ENCODE measurements at places on chromosomes 6 and 20.

- DNase-seq = no peak
Measured at GRCh38 chr6:28480253-28480932, 35.2 kb downstream of the GPX6 start.

DNA sequence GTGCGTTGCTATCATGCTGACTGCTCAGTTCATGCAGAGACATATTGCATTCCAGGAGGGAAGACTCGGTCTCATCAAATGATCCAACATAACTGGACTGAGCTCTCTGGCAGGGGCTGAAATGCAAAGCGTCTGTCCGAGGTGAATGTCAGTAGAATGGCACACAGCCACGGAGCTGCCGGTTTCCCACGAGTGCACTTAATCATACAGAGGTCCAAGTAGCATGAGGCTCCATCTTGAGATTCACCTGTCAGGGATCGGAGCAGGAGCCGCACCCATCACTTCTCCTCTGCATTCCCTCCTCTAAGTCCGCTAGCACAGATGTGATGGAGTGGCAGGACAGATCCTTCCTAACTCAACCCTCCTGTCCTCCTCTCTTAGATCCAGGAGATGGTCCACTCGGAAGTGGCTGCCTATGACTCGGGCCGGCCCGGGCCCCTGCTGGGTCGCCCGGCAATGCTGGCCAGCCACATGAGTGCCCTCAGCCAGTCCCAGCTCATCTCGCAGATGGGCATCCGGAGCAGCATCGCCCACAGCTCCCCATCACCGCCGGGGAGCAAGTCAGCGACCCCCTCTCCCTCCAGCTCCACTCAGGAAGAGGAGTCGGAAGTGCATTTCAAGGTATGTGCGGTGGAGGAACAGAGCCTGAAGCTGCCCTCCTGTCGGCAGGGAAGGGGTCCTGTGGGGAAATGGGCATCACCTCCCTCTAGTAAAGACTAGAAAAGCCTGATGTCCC lies 135.9 kb downstream of the JPH2 start:
- DNase-seq = no peak

- no peak for DNase-seq
Measured at GRCh38 chr6:73028124-73028766, 197.1 kb downstream of the KHDC1L start.

GRCh38 chr20:38147751-38148150 lies 17.3 kb downstream of the TGM2 start:
- DNase-seq = no peak

DNA sequence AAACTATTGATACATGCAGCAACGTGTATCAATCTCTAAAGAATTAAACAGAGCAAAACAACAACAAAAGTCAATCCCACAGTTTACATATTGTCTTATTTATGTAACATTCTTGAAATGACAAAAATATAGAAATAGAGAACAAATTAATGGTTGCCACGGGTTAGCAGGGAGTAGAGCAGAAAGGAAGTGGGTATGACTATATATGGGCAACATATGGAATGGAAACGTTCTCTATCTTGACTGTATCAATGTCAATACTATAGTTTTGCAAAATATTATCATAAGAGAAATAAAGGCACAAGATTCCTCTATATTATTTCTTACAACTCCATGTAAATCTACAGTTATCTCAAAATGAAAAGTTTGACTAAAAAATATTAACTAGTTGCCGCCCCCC lies 12.8 kb downstream of the AK9 start:
- DNase-seq = no peak

- no peak for DNase-seq
Measured at GRCh38 chr6:10190042-10190441, 224.8 kb downstream of the TFAP2A start.

DNA sequence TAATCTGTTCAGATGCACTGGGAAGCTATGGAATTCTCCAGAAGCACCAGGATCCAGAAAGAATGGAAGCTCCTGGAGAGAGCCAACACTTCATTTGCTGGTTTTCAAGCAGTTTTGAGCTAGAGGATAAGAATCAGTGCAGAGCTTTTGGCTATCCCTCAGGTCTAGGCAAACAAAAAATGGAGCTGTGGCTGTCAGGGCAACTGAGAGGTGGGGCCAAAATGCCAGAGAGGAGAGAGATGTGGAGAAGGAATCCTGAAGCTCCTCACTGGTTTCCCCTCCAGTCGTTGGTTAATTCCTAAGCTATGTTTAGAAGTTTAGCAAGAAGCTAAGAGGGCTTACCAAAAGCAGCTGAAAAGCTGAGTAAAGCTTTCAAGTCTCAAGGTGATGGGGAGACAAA lies 294.2 kb upstream of the JARID2 start:
- DNase-seq = no peak

DNA sequence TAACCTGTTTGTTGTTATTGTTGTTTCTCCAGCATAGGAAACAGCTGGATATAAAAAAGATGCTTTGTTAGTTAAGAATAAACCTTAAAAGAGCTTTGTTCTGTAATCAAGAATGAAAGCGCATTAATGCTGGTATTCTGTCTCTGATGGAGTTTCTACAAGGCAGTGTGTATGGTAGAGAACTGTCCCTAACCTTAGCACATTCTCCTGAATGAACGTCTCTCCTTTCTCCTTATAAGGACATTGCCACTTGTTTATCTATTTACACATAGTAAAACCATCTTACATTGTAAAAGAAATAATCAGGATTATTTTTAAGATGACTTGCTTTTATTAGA lies 33.8 kb upstream of the LCA5 start:
- no peak for DNase-seq

- no peak for DNase-seq
Measured at GRCh38 chr6:121917263-121917829, 481.9 kb downstream of the GJA1 start.

DNA sequence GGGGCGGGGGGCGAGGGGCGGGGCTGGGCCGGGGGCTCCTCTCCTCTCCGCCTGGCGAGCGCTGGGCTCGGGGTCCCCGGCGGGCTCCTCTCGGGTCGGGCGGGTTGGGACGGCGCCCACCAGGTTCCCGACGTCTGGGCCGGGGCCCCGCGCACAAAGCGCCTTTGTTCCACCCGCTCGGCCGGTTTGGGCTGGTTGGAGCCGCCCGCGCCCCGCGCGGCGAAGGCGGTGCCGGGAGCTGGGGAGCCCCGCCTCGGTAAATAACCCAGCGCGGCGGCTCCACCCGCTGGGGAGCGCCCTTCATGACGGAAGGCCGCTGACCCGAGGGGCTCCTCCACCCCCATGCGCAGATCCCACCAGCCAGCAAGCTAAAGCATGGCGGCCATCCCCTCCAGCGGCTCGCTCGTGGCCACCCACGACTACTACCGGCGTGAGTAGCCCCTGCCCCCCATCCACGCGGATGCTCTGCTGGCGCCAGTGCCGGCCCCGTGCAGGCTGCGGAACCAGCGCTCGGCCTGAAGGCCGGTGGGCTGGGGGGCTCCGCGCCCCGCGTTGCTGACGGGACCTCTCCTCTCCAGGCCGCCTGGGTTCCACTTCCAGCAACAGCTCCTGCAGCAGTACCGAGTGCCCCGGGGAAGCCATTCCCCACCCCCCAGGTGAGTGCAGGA lies 503 bp downstream of the PPDPF start:
- DNase-seq = peak; percentile 75

GRCh38 chr6:119240257-119241110 lies 109.1 kb downstream of the MAN1A1 start:
- DNase-seq = no peak

DNA sequence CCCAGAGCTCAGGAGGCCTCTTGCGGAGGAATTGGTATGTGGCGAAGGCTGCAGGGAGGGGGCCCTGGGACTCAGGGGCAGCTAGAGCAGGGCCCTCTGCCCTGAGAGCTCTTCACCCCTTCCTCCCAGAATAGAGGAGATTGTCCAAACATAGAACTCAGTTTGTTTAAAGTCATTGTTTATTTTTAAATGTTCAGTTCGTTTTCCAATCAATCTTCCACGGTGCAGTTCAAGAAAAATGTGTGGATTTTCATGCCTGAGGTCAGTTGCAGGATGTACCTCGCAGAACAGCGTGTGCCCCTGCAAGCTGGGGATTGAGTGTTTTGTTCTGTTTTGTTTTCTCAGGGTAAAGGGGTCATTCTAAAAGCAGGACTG lies 37.2 kb downstream of the MGME1 start:
- DNase-seq = no peak

- no peak for DNase-seq
Measured at GRCh38 chr6:33737267-33738026, 9.3 kb downstream of the IP6K3 start.

- DNase-seq = no peak
Measured at GRCh38 chr6:41404182-41404845, 68.9 kb downstream of the NCR2 start.

- DNase-seq = no peak
Measured at GRCh38 chr6:22298475-22298890, 1.6 kb upstream of the PRL start.

DNA sequence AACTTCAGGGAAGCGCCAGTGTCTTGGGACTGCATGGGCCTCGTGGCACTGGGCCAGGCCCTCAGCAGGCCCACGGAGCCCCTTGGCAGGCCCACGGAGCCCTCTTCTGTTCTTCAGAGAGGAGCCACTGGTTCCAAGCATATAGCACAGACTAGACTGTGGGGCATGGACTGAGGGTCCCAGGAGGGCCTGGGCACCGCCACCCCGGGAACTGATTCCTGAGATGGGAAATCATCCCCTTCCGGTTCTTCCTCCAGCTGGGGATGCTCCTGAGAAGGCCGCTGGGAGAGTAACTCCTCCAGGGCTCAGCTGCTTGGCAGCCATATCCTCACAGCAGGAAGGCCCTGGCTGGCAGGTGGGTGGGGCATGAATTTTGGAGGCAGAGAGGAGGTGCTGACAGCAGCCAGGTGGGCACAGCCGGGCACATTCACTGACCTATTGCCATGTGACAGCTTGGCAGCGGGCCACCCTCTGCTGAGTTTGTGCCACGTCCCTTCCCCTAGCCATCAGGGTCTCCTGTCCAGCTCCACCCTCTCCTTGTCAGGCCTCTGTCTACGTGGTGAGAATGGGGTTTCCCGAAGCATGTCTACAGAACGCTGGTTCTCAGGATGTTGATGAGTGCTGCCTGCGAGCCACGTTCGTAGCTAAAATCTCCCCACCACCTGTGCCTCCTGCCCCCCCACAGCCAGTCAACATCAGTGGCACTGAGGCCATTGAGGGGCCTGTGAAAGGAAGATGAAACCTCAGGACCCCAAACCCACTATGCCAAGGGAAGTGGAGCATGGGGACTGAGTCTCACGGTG lies 152.1 kb downstream of the TAF4 start:
- no peak for DNase-seq

GRCh38 chr6:3230256-3230882 lies 2.9 kb upstream of the TUBB2B start:
- no peak for DNase-seq

- peak; percentile 51 for DNase-seq
Measured at GRCh38 chr20:43187476-43188233, 2.1 kb downstream of the PTPRT start.
